ENCODE measurements at places on chromosomes 12 and 14.

GRCh38 chr14:90397425-90398314 is 841 bp downstream of the CALM1 start:
- H3K4me1 ChIP-seq = peaks cover 14% of the 10 kb centered on the region
- peak overlapping the region; percentile 99 for H3K4me3 ChIP-seq
- peak overlapping the region; percentile 56 for H3K27ac ChIP-seq
- H3K36me3 ChIP-seq = peaks cover 15% of the 10 kb centered on the region

- peaks cover 7% of the 10 kb centered on the region for H3K27me3 ChIP-seq
- peak overlapping the region; percentile 57 for H3K4me3 ChIP-seq
- H3K4me1 ChIP-seq = peaks cover 21% of the 10 kb centered on the region
Observed at GRCh38 chr12:52007158-52007921, 594 bp downstream of the TAMALIN start.

DNA sequence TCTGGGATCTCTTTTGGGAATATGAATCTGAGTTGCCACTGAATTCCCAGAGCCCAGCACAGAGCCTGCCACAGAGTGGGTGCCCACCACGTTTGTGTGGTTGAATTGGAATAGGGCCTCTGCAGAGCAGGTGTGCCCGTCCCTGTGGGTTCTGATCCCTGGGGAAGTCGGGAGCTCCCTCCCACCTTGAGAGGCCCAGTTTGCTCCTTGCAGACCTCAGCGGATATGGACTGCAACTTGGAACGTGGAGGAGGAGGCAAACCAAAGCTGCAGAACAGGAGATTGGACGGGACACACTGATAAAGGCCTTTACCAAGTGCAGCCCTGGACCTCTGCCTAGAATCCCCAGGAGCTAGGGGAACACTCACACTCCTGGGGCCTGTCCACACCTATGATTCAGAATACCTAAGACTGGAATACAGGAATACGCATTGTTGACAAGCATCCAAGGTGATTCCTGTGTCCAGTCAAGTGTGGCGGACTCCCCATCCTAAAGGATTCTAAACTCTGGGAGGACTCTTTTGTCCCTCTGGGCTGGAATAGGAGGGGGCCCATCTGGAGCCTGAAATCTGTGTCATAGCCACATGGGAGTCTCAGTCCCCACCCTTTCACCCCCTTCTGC is 2.4 kb downstream of the KRT76 start:
- H3K4me1 ChIP-seq = no peaks in the 10 kb centered on the region
- no peak overlapping the region for H3K4me3 ChIP-seq
- H3K36me3 ChIP-seq = no peaks in the 10 kb centered on the region
- DNase-seq = no peak

DNA sequence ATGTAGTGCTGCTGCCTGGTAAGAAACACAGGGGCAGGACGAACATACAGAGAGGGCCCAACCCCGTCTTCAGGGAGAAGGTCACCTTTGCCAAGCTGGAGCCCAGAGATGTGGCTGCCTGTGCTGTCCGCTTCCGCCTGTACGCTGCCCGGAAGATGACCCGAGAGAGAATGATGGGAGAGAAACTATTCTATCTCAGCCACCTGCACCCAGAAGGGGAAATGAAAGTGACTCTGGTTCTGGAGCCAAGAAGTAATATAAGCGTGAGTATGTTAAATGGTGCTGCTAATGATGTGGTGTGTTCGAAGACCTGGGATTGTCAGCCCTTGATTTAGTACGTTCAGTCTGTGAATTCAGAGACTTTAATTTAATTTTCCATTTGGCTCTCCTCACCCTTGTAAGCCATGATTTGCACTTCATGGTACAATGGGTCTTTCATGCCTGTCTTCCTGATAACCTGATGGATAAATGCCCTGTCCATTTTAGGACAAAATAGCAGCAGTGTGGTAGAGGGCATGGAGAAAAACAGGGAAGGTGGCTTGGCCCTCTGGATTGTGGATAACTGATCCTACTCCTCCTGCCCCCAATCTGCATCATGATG is 318.9 kb downstream of the SNAPC1 start:
- DNase-seq = no peak
- H3K27ac ChIP-seq = no peak overlapping the region
- no peaks in the 10 kb centered on the region for H3K36me3 ChIP-seq

DNA sequence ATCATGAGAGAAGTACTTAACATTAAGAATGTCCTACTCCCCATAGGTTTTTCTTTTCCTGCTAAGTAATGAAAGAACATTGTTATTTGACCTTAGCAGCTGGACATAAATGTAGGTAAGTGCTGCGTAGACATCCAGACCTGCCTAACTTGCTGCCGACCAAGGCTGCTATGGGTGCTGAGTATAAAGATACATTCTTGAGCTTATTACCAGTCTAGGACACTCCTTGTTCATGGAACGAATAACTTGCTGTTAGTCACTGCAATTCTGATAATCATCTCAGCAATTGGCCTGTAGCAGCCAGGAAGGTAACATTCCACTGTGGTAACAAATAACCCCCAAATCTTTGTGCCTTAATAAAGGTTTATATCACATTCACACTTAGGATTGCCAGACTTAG is 478.1 kb downstream of the VRK1 start:
- H3K4me1 ChIP-seq = peaks cover 3% of the 10 kb centered on the region
- no peak overlapping the region for H3K4me3 ChIP-seq
- no peak overlapping the region for H3K27ac ChIP-seq
- H3K27me3 ChIP-seq = peaks cover 18% of the 10 kb centered on the region
- H3K36me3 ChIP-seq = no peaks in the 10 kb centered on the region

DNA sequence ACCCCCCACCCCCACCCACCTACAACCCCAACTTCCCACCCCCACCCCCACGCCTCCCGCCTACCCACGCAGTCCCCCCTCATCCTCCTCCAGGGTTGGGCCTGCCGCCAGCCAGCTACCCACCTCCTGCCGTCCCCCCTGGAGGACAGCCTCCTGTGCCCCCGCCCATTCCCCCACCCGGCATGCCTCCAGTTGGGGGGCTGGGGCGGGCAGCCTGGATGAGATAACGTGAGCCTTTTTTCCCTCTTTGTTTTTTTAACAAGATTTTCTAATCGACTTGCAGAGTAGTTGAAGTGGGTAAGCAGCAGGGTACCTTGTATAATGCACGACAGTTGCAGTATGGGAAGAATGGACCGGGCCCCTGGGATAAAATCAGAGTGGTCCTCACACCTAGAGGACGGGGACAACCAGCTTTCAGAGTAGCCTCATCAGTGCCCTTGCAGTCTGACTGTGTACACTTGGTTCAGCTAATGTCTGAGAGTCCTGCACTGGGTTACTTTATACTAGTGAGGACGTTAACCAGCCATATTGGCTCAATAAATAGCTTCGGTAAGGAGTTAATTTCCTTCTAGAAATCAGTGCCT is 29.4 kb downstream of the CCNK start:
- peaks cover 26% of the 10 kb centered on the region for H3K36me3 ChIP-seq
- H3K27me3 ChIP-seq = no peaks in the 10 kb centered on the region
- no peak overlapping the region for H3K27ac ChIP-seq

DNA sequence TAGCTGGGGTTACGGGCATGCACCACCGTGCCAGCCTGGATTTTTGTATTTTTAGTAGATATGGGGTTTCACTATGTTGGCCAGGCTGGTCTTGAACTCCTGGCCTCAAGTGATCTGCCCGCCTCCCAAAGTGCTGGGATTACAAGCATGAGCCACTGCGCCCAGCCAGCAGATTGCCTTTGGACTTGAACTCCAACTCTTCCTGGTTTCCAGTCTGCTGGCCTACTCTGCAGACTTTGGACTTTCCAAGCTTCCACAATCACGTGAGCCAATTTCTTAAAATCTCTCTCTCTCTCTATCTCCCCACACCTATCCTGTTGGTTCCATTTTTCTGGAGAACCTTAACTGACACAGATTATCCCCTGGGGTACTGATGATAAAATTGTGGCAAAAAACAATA is 55.0 kb downstream of the EMP1 start:
- peaks cover 15% of the 10 kb centered on the region for H3K4me1 ChIP-seq
- no peak overlapping the region for H3K27ac ChIP-seq
- no peak for DNase-seq
- no peak overlapping the region for H3K4me3 ChIP-seq

- H3K27ac ChIP-seq = no peak overlapping the region
- H3K27me3 ChIP-seq = no peaks in the 10 kb centered on the region
- H3K36me3 ChIP-seq = no peaks in the 10 kb centered on the region
- H3K4me1 ChIP-seq = no peaks in the 10 kb centered on the region
Observed at GRCh38 chr14:92287987-92288386, 35.0 kb upstream of the SLC24A4 start.

GRCh38 chr12:91637789-91638624 is 455.4 kb upstream of the DCN start:
- H3K27ac ChIP-seq = no peak overlapping the region
- DNase-seq = no peak
- no peaks in the 10 kb centered on the region for H3K27me3 ChIP-seq

- no peaks in the 10 kb centered on the region for H3K4me1 ChIP-seq
- no peaks in the 10 kb centered on the region for H3K27me3 ChIP-seq
- H3K27ac ChIP-seq = no peak overlapping the region
Observed at GRCh38 chr12:117225179-117225578, 34.9 kb upstream of the FBXO21 start.

DNA sequence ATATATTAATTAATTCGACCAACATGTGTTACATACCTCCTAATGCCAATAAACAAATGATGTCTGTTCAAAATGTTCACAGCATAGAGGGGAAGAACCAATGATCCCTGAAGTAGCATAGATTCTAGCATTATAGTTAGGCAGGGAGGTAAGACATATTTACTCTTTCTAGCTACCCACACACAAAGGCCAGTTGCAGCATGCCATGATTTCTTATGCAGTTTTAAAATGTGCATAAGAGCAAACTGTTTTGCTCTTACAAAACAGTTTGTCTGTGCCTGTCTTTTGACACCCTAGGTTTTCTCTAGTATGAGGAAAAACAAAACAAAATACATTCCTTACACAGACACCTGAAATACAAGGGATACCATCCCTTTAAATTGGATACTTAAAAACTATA is 61.9 kb downstream of the SLC16A7 start:
- H3K27me3 ChIP-seq = no peaks in the 10 kb centered on the region
- no peak for DNase-seq
- no peaks in the 10 kb centered on the region for H3K36me3 ChIP-seq
- no peak overlapping the region for H3K4me3 ChIP-seq
- no peak overlapping the region for H3K27ac ChIP-seq
- peaks cover 10% of the 10 kb centered on the region for H3K4me1 ChIP-seq

GRCh38 chr12:3004655-3005565 is 45.7 kb downstream of the TEAD4 start:
- H3K27me3 ChIP-seq = no peaks in the 10 kb centered on the region
- H3K4me1 ChIP-seq = peaks cover 23% of the 10 kb centered on the region
- H3K27ac ChIP-seq = peak overlapping the region; percentile 35
- no peak for DNase-seq
- no peaks in the 10 kb centered on the region for H3K36me3 ChIP-seq

DNA sequence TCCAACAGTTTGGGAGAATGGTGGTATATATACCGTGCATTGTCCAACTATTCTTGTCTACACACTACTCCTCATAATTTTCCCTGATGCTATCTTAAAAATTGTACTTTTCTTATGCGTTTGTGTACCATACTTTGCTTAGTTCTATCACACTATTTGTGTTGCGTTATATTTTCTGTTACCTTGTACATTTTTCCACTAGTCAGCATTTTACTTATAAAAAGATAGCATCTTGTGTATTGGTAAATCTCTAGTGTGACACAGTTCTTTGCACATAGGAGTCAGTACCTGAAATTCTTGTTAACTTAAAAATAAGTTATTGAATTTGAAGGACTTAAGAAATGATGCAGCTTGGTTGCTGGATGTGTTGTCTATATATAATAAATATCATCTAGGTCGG is 201.8 kb upstream of the LMO3 start:
- H3K4me1 ChIP-seq = no peaks in the 10 kb centered on the region
- H3K36me3 ChIP-seq = no peaks in the 10 kb centered on the region
- no peaks in the 10 kb centered on the region for H3K27me3 ChIP-seq

DNA sequence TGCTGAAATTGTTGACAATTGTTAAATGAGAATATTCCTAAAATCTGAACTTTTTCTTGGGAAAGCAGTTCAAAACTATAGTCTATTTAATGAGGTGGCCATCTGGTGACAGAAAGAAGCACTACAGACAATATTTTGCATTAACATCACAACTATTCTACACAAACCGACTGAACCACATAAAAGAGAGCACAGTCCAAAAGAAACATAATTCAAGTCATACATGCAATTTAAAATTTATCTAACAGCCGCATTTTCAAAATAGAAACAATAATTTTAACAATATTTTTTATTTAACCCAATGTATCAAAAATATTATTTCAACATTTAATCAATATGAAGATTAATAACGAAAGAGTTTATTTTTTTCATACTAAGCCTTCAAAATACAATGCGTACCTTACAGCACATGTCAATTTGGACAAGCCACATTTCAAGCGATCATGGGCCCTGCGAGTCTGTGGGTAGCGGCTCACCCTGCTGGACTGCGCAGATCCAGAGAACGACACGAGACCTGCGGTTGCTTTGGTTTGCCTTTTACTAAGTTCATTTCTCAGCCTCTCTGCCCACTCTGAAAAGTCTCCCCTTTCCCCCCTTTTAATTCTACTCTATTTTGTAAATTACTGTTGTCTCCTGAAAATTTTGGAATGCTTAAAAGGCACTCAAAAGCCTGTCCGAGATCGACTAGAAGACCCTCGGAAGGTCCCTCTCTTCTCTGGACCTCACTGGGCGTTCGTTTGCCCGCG is 947 bp upstream of the LRRC9 start:
- H3K27ac ChIP-seq = no peak overlapping the region
- DNase-seq = peak; percentile 35
- peak overlapping the region; percentile 62 for H3K4me3 ChIP-seq
- no peaks in the 10 kb centered on the region for H3K36me3 ChIP-seq

DNA sequence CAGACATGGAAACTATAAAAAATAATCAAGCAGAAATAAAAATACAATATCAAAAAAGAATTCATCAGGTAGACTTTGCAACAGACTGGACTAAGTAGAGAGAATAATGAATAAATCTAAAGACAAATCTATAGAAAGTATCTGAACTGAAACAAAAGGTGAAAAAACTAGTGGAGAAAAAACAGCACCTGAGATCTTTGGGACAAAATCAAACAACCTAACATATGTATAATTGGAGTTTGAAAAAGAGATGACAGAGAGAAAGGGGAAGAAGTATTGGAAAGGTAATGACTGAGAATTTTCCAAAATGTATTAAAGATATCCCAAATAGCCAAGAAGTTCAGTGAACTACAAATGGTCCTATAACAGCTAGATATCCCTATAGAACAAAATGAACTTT is 245.4 kb downstream of the IPO8 start:
- no peaks in the 10 kb centered on the region for H3K36me3 ChIP-seq
- no peaks in the 10 kb centered on the region for H3K27me3 ChIP-seq
- H3K27ac ChIP-seq = no peak overlapping the region
- DNase-seq = no peak

DNA sequence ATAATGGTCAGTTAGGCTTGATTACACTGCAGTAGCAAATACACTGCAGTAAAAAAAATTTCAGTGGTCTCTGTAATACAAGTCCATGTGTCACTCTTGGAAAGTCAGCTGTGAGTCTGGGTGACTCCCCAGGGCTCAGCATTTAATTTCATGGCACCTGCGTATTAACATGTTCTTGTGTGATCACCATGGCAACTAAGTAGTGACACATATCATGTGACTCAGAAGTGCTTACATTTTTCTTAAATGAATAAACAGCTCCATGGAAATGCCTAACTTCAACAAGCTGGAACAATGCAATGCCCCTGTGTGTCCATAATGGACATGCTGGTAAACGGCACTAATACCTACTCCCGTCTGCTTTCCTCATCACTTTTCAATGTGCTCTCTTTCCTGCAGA is 88.5 kb upstream of the ANO4 start:
- no peaks in the 10 kb centered on the region for H3K36me3 ChIP-seq
- no peaks in the 10 kb centered on the region for H3K27me3 ChIP-seq
- peak; percentile 80 for DNase-seq
- no peak overlapping the region for H3K4me3 ChIP-seq
- H3K4me1 ChIP-seq = peaks cover 8% of the 10 kb centered on the region
